ENCODE measurements at places on chromosomes 12 and 14.

DNA sequence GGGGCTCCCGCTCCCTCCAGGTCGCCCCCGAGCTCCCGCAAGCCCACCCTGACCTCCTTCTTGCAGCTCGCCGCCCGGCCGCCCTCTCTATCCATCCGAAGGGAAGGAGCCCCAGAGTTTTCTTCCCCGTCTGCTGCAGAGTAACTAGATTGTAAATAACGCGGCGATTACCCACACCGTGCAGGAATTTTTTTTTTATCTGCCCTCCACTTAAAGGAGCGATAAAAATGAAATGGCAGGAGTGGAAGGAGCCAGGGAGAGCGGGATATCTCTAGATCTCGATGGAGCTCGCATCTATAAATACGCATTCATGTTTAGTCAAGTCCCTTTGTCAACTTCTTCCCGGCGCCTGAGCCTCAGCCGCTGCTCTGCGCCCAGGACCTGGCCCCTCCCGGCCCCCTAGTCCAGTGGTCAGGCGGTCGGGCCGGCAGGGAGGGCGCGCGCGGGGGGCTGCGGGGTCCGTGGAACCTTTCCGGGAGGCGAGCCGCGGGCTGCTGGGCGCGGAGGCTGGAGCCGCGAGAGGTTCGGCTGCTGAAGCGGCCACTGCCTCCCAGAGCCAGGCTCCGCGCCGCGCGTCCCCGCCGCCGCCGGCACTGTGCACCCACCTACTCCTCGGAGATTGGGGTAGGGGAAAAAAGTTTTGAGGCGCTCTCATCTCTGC lies 386.0 kb downstream of the BCAT1 start:
- DNase-seq, result no peak

- DNase-seq, result no peak
These were observed 108.1 kb downstream of the GLT1D1 start for GRCh38 chr12:128961308-128961902.

- DNase-seq, result peak; percentile 17
These were observed 32.2 kb upstream of the DCD start for GRCh38 chr12:54680374-54680773.

GRCh38 chr12:85823436-85824180 lies 12.6 kb downstream of the RASSF9 start:
- no peak for DNase-seq

DNA sequence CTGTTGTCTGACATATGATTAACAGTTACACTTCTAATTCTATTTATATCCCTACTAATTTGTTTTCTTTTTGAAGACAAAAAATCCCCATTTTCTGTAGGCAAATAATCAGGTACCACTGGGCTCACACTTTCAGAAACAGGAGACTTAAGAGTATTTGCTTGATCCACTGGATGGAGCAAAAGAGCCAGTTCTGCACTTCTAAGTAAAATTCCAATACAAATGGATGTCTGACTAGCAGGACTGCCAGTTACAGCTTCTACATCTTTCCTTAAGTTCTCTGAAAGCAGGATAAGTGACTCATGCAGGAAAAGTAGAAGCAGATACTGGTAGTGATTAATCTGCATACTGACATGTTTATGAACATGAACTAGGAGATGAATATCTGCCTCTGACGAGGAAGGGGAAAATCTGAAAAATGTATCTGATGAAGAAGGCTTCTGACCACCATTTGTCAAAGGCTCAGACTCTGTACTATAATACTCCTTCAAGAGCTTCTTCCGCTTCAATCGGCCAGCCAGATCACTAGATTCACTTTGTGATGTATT lies 73.8 kb upstream of the ANKS1B start:
- no peak for DNase-seq
